D721Med (cell line): ENCODE measurements at places on chromosomes 2 and 18.

DNA sequence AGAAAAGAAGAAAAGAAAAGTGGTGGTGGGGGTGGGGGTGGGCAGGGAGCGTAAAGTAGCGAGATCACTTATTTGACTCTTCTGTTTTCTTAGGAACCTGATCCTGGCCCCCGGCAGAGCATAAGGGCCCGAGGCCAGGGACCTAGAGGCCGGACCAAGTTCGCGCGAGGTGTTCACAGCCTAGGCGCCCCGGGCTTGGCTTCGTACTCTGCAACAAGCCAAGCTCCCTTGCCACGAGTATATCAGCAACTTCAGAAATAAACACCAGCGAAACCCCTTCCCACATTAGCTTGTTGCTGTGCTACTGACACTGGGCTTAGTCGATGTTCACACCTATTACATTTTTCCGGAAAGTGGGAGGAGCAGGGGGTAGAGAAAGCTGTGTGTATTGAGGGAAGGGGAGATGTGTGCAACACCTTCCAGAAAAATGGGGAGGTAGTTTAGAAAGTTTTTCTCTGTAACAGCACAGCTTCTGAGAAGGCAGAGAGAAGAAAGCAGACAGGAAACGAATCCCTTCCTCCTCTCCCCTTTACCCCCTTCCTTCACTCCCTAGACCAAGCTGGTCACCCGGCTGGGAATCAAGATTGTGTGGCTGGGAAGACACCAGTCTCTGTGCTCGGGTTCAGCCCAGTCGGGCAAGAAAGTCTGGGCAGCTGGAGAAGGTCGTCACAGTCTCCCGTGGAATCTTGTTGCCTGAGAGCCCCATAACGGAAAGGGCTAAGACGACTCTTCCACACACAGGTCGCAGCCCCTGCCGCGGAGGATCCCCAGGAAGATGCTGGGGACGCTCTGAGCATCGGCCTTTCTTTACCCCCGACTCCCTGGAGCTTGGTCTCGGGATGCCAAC is 12.0 kb upstream of the SATB2 start:
- DNase-seq = no peak

DNA sequence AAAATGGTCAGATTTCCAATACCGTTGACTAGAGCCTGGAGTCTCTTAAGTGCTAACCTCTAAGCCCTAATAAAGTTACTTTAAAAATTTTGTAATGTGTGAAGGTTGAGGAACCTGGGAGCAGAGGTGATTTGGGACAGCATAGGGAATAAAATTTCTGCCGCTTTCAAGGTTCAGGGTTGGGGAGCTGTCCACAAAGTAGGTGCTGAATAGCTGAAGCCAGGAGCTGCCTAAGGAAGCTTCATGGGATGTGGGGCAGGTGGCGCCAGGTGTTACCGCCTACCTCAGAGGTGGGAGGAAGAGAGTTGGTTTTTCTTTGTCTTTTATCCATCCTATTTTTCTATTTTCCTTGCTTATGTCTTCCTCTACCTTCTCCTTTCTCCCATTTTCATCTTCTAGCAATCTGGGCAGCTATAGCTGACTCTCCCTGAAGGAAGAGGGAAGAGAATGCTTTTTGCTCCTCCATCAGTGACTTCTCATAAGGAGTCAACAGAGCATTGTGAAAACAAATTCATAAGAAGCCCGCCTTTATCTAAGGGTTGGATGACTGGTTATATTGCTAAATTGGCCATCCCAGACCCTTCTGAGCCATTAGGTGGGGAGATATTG is 178.7 kb downstream of the CLIP4 start:
- no peak for DNase-seq

- no peak for DNase-seq
Measured at GRCh38 chr2:219575566-219576504, 3.7 kb downstream of the INHA start.

DNA sequence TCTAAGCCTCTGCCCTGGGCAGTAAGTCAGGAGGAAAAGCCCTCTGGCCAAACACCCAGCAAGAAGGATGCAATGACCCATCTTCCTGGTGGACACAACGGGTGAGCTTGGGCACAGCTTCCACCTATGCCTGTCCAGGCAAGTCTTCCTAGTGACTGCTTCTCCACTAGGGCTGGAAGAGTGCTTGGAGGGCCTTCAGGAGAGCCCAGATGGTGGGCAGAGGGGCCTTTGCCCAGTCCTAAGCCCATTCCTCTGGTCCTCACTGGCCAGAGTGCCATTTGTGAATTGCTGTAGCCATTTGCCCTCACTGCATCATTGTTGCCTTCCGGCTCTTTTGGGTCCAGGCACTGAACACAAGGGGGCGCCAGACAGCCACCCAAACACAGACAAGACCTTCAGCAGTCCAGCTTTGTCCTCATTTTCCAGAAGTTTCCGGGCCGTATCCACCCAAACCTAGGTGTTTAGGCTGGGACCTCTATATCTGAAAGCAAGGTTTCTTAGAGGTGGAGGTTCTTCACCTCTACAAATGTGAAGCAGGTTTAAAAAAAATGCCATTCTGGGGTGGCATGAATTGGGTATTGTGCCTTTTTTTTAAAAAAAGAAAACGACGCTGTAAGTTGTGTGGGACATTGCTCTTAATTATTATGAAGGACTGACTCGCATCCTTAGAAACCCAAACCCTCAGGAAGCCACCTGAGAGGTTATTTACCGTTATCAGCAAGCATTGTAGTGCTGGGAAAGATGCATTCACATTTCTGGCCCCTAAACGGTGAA is 29.5 kb downstream of the PAX8 start:
- DNase-seq = peak; percentile 64

- no peak for DNase-seq
Measured at GRCh38 chr18:37577051-37577611, 11.5 kb upstream of the CELF4 start.

- no peak for DNase-seq
Measured at GRCh38 chr2:191556463-191556862, 121.5 kb upstream of the NABP1 start.

DNA sequence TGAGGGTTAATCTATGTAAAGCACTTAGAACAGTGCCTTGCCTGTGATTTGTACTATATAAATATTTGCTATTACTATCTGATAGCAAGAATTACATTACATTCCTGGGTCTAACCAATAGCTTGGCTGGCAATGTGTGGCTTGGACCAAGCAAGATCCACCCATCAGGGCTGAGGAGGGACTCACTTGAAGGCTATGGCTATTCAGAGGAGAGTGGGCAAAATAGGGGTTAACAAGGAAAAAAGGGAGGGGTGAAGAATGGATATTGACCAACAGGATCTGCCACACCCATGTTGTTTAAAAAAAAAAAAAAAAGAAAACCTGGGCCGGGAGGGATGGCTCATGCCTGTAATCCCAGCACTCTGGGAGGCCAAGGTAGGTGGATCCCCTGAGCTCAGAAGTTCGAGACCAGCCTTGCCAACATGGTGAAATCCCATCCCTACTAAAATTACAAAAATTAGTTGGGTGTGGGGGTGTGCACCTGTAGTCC is 20.0 kb upstream of the TMBIM1 start:
- DNase-seq = no peak

GRCh38 chr2:169464882-169465281 is 14.4 kb upstream of the BBS5 start:
- no peak for DNase-seq

DNA sequence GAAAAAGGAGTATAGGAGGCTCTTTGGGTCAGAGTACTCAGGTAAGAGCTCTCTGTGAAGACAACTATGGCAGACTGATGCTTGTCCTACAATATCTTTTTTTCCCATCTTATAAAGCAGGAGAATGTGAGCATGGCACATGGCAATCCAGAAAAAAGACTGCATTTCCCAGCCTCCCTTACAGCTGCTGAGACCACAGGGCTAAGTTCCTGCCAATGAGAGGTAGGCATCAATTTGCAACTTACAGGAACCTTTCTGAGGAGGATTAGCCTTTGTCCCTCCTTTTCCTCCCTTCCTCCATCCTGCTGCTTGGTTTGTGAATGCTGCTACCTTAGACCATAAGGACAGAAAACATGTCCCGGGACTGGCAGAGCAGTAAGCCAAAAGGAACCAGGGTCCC is 37.8 kb upstream of the ST8SIA5 start:
- DNase-seq = no peak

- DNase-seq = no peak
Measured at GRCh38 chr2:219252570-219252899, 508 bp upstream of the TUBA4B start.

- DNase-seq = no peak
Measured at GRCh38 chr2:128623776-128624761, 305.4 kb upstream of the HS6ST1 start.

DNA sequence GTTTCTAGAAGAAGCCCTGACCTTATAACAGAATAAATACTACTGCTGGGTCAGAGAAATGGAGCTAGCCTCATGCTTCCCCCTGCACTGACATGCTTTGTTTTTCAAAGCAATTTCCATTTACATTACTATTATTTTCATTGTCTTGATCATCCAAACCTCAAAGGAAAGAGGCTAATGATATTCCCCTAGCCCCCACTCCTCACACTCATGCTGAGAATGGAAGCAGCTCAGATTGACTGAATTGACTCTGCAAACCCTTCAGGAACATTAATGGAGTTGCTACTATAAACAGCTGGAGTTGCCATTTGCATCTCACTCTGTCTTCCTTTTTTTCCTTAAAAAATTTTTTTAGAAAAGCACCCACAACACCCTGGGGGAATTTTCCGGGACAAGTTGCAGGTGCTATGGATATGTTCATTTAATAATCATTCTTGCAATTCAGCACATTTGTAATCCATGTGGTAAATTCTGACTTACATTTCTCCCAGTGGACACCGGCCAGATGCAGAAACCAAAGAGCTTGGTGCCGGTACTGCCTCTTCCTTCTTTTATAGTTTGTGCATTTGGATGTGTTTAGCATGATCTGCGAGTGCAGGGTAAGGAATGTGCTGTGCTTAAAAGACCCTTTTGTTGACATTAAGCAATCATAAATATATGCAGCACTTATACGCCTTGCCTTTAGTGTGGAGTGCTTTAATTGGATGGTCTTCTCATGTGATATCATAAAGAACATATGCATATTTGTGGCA is 103.3 kb upstream of the OSR1 start:
- DNase-seq = no peak

- no peak for DNase-seq
Measured at GRCh38 chr2:51387235-51387634, 355.3 kb upstream of the NRXN1 start.

DNA sequence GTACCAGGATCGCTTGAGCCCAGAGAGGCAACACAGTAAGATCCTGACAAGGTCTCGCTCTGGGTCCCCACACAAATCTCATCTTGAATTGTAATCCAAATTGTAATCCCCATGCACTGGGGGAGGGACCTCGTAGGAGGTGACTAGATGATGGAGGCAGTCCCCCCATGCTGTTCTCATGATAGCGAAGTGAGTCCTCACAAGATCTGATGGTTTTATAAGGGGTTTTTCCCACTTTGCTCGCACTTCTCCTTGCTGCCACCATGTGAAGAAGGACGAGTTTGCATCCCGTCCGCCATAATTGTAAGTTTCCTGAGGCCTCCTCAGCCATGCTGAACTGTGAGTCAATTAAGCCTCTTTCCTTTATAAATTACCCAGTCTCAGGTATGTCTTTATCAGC is 46.0 kb upstream of the SERTAD2 start:
- DNase-seq = no peak

DNA sequence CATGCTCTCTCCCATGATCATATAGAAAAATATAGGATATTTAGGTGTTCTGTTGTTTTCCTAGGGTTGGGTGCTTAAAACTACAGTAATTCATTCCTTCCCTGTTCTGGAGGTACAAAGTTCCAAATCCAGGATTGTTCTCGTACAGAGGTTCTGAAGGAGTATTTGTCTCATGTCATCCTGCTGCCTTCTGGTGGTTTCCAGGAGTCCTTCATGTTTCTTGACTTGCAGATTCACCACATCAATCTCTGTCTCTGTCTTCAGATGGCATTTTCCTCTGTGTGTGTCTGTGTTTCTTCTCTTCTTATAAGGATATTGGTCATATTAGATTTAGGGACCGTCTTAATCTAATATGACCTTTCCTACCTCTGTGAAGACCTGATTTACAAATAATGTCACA is 397.9 kb downstream of the NYAP2 start:
- DNase-seq = no peak
